NCI-H1092 (cell line): ENCODE measurements at places on chromosomes 16 and 17.

DNA sequence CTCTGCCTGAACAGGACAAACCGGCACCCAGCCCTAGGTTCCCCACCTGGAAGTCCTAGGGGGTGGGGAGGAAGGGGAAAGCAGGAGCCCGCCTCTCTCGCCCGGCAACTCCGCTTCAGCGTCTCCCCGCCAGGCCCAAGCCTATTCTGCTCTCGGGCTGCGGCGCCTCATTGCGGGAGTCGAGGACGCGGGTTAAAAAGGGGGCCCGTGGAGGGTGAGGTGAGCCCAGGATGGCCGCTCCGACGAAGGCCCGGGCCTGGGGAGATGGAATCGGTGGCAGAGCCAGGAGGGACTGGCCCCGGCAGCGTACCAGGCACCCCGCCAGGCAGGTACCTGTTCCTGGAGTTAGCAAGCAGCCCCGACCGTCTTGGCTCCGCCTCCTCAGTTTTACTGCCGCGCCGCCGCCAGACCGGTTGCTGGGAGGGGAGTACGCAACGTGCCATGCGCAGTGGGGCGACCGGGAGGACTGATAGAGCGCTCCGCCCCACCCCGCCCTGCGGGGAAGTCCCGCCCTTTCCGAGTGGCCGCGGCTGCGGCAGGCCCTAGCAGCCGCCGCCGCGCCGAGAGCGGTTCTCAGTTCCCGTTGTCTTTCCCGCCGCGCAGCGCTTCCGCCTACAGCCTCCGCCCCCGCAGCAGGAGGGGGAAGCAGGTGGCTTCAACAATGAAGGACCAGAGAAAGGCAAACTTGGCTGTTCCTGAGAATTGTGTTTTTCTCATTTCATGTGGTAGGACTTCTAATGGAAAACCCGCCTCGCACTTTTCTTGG lies at the start of gene STRADA:
Gene STRADA, minus strand, starts transcription at position 392 of the 766 bp plus-strand sequence. CDS start 13,430 bp downstream, outside the sequence.
- peak; percentile 97 for DNase-seq

GRCh38 chr17:17343160-17343735 lies 40.1 kb downstream of the NT5M start:
- no peak for DNase-seq

GRCh38 chr17:67862614-67863217 lies 37.4 kb downstream of the BPTF start:
- no peak for DNase-seq

- peak; percentile 87 for DNase-seq
Observed at GRCh38 chr16:53922807-53923571, 219.0 kb downstream of the FTO start.

DNA sequence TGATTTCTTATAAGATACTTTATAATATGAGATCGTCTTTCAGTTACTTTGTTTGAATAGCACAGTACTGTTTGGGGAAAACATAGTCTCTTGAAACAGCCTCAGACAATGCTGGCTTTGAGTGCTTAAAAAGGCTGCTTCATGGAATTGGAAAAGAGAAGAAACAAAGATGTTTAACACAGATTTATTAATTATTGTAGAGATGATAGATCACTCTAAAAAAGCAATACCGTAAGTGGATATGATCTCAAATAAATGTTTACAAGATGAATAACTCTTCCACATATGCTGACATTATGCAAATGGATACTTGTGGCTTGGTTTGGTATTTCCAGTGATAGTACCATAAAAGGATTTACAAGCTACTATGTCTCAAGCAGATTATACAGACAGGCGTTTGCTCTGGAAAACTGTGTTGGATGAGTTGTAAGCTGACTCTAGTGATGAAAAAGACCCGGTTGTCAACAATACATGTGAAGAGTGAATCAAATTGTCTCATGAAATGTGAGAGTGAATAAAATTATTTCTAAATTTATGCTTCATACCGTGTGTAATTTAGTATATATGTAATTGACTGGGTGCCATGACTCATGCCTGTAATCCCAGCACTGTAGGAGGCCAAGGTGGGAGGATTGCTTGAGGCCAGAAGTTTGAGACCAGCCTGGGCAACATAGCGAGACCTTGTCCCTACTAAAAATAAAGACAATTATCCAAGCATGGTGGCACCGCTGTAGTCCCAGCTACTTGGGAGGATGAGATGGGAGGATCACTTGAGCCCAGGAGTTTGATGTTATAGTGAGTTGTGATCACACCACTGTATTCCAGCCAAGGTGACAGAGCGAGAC lies 105.4 kb downstream of the FTO start:
- no peak for DNase-seq

DNA sequence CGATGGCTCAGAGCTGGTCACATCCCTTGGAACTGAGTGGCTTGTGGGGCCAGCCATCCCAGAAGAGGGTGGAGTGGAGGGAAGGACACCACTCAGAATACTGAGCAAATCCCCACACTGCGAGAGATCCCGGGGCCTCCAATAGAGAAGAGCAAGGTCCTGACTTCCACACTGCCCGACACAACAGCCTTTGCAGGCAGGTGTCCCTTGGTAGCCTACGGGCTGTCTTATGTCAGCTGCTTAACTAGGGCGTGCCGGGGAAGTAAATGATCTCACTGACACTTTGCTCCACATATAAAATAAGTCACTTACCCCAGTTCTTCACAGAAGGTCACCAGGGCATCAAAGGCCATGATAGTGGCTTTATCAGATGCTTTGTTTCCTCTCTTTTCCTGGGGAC lies 16.1 kb downstream of the RECQL5 start:
- no peak for DNase-seq

DNA sequence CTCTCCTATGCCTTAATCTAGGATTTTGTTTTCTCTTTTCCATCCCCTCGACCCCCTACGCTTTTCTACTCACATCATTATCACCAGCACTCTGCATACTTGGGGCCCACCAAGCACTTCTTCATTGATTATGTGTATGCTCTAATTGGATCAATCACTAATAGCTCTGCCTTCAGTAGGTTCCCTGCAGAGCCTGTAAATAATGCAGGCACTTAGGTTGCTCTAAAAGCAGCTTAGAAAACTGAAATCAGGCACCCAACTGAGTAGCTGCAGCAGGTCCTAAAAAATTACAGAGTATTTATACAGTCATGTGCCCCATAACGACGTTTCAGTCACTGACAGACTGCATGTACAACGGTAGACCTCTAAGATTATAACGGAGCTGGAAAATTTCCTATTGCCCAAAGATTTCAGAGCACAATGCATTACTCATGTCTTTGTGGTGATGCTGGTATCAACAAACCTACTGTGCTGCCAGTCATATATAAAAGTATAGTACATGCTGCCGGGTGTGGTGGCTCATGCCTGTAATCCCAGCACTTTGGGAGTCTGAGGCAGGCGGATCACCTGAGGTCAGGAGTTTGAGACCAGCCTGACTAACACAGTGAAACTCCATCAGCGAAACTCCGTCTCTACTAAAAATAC lies 280.4 kb downstream of the HS3ST3B1 start:
- no peak for DNase-seq

DNA sequence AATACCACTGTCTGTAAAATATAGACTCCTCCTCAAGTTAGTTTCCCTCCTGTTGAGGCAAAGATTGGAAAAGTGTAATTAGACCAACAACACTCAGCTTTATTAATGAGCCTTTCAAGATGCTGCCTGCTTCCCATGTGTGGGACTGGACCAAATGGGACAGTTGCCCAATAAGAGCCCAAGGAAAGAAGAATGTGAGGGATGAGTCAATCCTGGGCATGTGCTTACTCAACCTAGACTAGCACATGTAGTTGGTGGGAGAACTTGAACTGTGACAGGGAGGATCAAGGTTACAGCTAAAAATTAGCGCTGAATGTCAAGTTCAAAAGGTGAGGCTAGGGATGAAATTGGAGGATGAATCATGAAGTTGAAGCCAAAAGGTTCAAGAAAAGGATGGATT lies 435.5 kb downstream of the CA10 start:
- no peak for DNase-seq

DNA sequence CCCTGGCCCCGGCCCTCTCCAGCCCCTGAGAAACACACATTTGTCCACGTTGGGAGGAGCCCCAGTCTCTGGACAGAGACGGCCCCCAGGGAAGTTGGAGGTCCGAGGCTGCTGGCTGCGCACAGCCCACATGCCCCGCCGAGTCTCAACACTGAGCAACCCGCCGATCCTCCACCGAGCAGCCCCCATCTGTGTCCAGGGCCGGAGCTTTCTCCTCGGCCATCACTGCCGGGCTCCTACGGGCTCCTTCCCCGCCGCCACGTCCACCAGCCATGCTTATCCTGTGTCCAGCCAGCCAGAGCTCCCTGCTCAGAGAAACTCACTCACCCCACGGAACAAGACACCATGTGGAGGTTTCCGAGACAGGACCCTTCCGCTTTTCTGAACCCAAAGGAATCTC lies 103.3 kb downstream of the ENGASE start:
- no peak for DNase-seq

DNA sequence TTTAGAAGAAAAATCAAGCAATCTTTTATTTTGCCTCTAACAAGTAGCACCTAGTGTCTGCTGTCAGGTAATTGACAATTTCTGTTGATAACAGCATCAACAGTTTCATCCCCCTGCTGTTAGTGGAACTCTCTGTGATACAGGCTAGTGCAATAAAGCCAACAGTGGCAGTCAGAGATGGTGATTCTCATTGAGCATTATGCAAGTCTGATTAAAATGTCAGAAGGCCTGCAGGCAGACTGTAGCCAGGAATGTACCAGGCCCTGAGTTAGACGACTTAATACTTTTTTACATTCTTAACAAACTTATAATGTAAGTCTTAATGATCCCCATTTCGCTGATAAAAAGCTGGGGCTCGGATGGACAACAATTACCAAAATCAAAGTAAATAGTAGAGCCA lies 14.6 kb downstream of the CYLD start:
- DNase-seq: no peak

GRCh38 chr17:75481194-75482068 lies 25.0 kb downstream of the TMEM94 start:
- DNase-seq: no peak

DNA sequence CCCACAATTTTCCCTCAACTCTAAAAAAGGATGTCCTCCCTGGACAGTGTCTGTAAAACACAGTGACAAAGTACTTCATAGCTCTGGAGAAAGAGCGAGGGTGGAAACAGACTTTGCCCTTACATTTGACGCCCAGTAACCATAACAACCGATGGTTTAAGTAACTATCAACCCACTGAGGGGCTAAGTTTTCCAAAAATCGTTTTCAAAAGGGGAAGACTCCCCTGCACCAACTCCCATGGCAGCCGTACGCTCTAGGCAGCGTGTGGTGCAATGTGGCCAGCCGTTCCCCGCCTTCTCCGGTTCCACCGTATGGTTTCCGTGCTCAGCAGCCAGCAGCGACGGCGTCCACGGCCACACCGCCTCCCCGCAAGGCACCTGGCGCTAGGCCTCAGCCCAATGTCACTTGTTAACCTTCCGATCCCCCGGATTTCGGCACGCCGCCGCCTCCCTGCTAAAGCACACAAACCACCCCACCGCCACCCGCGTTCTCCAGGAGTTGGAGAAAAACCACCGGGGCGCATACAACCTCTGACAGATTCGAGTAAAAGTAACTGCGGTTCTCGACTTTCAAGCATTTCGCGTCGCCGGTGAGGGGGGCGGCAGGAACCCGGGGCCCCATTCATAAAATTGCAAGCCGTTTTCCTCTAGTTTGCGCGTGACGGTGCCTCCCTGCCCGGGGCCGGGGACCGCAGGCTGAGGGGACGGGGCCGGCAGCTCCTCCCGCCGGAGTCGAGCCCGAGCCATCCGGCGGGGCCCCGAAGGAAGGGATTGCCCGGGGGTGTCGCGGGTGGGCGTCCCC lies 661 bp downstream of the TEX2 start:
- no peak for DNase-seq

DNA sequence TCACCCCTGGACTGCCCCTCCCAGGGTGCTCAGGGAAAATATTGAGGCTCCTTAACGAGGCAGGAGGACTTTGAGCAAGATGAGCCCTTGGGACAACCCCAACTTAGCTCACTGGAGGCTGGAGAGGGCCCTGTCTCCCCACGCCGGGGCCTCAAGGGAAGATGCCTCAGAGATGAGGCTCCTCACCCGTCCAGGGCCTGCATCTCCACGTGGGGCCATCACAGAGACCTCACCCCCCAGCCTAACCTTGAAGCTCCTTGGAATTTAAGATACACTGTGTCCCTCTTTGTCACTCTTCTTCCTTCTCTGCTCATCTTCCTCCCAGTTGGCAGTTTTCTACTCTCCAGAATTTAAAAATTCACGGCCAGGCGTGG lies 11.2 kb downstream of the COX4I1 start:
- DNase-seq: no peak

DNA sequence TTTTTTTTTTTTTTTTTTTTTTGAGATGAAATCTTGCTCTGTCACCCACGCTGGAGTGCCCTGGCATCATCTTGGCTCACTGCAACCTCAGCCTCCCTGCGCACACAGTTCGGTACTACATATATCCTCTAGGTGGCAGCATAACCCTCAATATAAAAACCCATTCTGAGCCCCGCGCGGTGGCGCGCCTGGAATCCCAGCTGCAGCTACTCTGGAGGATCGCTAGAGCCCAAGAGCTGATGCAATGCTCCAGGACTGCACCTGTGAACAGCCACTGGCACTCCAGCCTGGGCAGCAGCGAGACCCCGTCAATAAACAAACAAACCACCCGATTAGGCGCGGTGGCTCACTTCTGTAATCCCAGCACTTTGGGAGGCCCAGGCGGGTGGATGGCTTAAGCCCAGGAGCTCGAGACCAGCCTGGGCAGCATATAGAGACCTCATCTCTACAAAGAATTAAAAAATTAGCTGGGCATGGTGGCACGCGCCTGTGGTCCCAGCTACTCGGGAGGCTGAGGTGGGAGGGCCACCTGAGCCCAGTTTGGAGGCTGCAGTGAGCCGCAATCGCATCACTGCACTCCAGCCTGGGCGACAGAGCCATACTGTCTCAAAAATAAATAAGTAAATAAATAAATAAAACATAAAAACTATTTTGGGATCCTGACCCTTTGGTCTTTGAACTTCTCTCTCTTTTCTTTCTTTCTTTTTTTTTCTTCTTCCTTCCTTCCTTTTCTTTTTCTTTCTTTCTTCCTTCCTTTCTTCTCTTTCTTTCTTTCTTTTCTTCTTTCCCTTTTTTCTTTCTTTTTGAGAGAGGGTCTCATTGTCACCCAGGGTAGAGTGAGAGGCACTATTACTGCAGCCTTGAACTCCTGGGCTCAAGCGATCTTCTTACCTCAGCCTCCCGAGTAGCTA lies 15.4 kb upstream of the AKAP10 start:
- DNase-seq: peak; percentile 73
